ENCODE measurements at places on chromosomes 13 and 19.
A peak's percentile ranks its signal among the peaks of the same experiment; 100 is the strongest.

DNA sequence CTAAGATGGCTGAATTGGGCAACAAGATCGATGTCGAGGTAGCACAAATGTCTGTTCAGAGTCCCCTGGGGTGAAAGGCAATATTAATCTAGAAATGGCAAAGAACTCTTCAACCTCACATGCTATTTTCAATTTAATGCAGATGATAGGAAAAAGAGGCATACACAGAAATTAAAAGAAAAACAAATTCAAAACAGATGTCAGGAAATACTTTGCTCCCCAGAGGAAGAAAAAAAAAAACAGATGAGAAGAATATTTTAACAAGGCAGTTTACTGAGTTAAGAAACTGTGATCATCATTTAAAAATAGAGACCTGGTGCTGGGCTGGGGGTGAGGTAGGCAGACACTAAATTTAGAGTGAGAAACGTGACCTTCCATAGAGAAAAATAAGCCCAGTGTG lies 421.9 kb upstream of the ARGLU1 start:
- no peak for DNase-seq

DNA sequence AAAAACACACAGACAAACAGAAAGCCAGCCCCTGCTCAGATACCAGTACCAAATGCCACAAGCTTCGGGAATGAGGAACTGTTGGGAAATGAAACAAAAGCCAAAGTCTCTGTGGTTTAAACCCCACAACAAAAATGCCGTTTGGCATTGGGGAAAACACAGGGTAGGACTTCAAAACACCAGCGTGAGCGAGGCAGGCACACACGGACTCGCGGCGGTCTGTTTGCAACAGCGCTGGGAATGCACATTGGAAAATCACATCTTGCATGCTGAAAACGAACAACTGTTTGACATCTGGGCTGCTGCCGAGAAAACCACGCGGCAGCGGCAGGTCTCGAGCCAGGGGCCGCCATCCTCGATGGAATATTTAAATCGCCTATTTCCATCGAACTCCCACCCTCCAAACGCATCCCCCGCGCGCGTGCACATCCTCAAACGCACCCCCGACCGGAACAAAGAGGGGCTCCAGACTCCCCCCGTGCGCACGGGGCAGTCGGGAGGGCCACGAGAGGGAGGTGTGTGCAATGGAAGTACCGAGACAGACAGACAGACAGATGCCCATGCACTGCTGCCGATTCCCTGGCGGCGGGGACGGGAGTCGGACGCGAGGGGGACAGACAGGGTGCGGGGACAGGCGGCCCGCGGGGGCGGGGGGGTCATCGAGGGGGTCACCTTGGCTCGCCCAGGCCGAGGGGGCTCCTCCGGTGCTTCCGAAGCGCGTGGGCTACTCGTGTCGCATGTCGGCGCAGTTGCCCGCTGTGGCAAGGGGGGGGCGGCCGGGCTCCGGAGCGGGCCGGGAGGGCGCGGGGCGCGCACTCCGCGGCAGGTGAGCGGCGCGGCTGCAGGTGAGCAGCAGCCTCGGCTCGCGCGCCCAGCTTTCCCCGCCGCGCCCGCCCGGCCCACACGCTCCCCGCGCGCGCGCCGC lies at the start of gene GPR12:
GPR12 (minus strand) TSS at position 880 of the 925 bp plus-strand sequence. CDS start 959 bp downstream, outside the sequence.
- DNase-seq, result peak; percentile 30

- DNase-seq, result no peak
Observed at GRCh38 chr13:26999499-26999898, 172.1 kb downstream of the USP12 start.

DNA sequence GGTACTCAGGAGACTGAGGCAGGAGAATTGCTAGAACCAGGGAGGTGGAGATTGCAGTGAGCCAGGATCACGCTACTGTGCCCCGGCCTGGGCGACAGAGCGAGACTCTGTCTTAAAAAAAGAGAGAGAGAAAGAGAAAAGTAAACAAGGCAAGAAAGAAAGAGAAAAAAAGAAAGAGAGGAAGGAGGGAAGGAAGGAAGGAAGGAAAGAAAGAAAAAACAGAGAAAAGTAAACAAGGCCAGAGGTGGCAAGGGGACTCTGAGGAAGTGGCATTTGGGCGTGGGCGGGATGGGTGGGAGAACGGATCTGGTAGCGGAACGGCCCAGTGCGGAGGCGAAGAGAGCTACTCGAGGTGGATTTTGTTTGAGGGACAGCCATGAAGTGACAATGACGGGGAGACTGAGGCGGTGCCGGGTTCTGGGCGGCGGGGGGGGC lies 7.5 kb upstream of the ARRDC2 start:
- DNase-seq, result no peak

GRCh38 chr19:29003641-29004409 lies 209.1 kb downstream of the UQCRFS1 start:
- no peak for DNase-seq

DNA sequence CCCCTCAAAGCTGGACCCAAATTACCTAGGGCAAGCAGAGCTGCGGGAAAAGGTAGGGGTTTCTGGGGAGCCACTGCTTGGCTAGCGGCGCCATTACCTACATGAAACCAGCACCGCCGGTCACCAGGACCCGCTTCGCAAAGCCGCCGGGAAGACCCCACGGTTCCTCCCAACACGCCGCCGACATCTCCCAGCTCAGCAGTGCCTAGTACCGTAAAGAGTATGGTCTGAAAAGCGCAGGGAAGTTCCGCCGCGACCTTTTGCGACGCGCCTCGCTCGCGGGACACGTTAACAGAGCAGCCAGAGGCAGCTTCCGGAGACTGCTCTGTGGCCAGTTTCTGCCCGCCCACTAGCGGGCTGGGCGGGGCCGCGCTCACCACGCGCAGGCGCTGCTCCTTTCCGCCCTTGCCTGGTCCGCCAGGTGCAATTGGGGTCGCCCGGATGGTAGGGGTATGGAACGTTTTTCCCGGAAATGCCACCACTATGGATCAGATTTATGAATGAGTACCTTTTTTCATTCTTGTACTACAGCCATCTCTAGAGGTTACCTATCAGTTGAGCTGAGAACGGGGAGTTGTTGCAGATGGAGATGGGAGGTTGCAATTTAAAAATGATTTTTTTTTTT lies at the start of gene TGDS:
TGDS (minus strand) TSS at position 203 of the 625 bp plus-strand sequence; CDS start at position 187, 16 bp downstream.
- peak; percentile 92 for DNase-seq

- no peak for DNase-seq
Observed at GRCh38 chr13:50085063-50085462, 69.8 kb downstream of the KCNRG start.

DNA sequence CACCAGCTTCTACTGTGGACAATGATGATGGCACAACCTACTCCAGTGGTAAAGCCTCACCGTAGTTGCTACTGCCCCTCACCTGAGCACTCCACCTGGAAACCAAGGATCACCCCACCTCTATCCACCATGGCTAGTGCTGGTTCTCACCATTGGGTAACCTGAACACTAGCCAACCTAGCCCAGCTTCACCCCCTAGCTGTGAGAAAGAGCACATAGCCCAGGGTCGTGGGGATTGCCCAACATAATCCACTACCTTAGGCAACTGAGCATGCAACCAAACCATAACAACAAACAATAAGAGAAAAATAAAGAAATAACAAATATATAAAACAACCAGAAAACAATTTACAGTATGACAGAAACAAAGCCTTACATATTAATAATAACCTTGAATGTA lies 560.1 kb downstream of the DIAPH3 start:
- DNase-seq, result no peak

GRCh38 chr13:112777637-112778406 lies 88.0 kb downstream of the ATP11A start:
- DNase-seq, result no peak
